ENCODE measurements at places on chromosomes 11 and 22.

GRCh38 chr11:67583247-67584204 lies at the start of gene GSTP1:
Gene GSTP1, plus strand, starts transcription at chr11:67583812. Its CDS starts 32 bp downstream, at chr11:67583844.
- no peak for DNase-seq

DNA sequence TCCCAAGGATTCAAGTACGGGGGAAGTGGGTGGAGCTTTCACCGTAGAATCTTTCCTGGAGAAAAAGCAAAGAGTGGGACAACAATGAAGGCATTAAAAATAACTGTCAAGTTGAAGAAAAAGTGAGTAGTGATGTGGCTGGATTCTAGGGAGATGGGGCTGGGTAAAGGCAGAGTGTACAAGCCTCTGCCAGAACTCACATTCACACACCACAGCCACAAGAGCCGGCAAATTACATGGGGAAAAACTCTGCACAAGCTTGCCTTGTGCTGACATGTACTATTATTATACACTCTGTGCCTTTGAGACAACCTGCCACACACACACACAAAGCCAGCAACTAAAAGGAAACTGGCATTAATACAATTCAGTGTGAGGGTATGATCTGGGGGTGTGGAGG lies 182.6 kb downstream of the LARGE1 start:
- DNase-seq, result no peak

DNA sequence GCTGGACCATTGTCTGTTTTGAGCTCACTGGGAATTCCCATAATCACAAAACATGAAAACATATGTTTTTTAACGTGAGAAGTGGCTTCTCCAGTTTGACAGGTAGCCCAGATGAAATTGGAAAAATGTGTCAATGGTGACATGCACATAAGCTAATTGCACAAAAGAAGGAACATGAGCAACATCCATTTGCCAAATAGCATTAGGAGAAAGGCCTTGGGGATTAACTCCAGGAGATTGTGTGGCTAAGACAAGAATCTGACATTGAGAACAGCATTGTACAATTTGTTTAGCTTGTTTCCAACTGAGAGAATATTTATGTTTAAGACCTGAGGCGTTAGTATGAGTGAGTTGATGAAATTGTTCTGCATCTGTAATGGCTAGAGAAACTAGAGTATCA lies 147.0 kb upstream of the API5 start:
- DNase-seq, result no peak

DNA sequence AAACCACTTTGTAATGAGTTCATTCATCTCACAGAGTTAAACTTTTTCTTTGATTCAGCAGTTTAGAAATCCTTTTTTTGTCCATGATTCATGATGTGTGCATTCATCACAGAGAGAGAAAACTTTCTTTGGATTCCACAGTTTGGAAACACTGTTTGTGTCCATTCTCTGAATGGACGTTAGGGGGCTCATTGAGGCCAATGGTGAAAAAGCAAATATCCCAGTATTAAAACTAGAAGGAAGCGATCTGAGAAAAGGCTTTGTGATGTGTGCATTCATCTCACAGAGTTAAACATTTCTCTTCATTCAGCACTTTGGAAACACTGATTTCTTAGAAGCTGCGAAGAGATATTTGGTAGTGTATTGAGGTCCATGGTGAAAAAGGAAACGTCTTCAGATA lies 155.6 kb upstream of the TRIM48 start:
- DNase-seq, result no peak

- peak; percentile 59 for DNase-seq
These were observed 21.3 kb upstream of the MUC5B start for GRCh38 chr11:1201395-1202153.

GRCh38 chr11:71474141-71474770 lies 21.3 kb downstream of the NADSYN1 start:
- no peak for DNase-seq

Data from Panc1 (cell line).